Activated CD4-positive, alpha-beta T cell treated with anti-CD3 and anti-CD28 coated beads, Interleukin-2, amount 50 U/mL, for 16 hours (primary cell): ENCODE measurements at places on chromosomes 1 and 21.
A peak's percentile ranks its signal among the peaks of the same experiment; 100 is the strongest.

GRCh38 chr1:55580845-55581332, 365.7 kb upstream of the USP24 start:
- no peak for DNase-seq

GRCh38 chr1:221816899-221817298, 75.0 kb upstream of the DUSP10 start:
- DNase-seq: no peak

GRCh38 chr1:50279622-50280330, 143.5 kb downstream of the DMRTA2 start:
- no peak for DNase-seq

- DNase-seq: peak; percentile 2
These were observed 397.7 kb downstream of the HLX start for GRCh38 chr1:221276896-221277409.

DNA sequence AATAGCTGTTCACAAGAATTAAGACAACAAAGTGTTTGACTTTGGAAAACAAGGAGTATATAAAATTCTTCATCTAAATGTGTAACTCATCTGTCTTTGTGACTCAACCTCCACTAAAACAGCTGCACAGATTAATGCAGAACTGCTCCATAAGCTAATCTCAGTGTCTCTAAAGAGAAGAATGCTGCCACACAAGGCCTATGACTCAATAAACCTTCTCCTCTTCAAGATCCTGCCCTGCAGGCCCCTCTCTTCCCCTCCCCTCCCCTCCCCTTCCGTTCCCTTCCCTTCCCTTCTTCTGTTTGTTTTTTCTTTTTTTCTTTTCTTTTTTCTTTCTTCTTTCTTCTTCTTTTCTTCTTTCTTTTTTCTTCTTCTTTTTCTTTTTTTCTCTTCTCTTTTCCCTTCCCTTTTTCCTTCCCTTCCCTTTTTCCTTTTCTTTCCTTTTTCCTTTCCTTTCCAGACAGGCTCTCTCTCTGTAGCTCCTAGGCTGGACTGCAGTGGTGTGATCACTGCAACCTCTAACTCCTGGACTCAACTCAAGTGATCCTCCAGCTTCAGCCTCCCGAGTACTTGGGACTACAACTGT, 1052.8 kb downstream of the BRINP3 start:
- DNase-seq: no peak

- DNase-seq: peak; percentile 97
These were observed 905 bp downstream of the BTBD19 start for GRCh38 chr1:44808938-44809917.

- DNase-seq: peak; percentile 68
These were observed 5.3 kb downstream of the PTTG1IP start for GRCh38 chr21:44867999-44868700.

DNA sequence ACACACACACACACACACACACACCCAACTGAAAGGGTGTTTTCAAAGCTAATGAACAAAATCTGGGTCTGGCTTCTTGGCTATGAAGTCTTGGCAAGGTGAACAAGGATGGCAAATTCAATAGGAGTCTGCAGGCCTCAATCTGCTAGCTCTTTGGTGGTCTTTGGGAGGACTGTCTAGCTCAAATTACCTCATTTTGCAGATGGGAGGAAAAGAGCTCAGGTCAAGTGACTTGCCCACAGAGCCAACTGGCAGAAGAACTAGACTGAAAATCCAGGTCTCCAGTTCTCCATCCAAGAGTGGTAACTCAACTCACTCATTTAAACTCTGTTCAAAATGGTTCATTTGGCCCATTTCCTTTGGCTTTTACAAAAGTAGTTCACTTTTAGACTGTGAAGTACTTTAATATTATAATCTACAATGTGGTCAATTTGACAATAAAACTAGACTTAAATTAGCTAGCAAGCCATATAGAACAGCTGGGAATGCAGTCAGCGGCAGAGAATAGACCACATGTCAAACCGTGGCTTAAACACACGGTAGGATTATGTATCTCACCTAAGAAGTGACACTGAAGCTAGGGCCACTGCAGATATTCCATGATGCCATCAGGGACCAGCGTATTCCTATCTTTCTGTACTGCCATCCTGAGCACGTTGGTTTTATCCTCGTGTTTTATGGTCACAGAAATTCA, 112.9 kb downstream of the APP start:
- DNase-seq: no peak

DNA sequence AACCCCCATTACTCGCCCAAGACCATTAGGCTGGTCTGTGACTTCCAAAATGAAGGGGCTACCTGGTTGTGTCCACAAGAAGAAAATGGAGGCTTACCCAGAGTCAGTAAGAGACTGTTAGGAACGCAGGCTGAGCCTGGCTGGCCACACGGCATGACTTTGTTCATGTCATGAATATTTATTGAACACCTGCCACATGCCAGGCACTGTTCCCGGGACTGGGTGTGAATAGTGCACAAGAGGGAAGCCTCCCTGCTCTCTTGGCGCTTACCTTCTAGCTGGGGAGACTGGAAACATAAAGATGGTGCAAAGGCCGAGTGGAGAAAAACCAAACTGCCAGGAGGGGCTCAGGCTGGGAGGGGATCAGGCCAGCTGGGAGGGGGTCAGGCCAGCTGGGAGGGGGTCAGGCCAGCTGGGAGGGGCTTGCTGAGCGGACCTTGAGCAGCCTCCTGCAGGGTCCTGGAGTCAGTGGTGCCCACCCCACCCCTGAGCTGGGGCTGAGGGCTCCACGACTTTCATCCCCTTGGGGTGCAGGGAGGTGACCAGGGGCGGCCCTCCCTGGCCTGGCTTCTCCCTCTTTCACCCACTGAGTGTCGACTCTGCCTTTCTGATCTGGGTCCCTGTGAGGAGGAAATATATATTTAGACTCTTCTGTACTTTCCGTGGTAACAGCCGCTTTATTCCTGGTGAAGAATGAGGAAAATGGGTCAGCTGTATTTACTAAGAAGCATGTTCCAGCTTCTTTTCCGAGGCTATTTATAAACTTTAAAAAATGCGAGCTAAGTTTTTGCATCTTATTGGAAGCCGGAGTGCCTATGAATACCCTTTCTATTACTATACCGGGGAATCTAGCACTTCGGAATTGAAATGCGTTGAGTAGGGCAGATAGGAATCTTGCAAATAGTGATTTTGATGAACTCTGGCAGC, 139.0 kb downstream of the CAMTA1 start:
- no peak for DNase-seq

- DNase-seq: no peak
These were observed 8.7 kb downstream of the PRRC2C start for GRCh38 chr1:171494076-171494475.

DNA sequence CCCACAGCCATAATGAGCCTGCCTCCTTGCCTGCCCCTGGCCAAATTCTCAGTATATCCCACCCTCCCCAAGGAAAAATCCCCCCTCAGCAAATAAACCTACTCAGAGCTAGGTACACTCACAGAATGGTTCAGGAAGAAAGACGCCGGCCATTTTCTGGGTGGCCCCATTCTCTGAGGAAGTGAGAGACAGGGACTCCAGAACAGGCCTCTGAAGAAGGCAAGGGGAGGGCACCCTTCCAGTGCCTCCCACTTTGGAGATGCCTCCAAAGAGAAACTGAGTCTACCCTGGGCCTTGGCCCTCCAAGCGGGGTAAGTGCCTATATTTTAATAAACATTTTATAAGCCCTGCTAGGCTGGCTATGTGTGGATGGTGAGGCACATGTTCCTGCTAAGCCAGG, 2.3 kb downstream of the PACC1 start:
- no peak for DNase-seq

GRCh38 chr1:4027492-4028138, 127.5 kb upstream of the C1orf174 start:
- DNase-seq: no peak

DNA sequence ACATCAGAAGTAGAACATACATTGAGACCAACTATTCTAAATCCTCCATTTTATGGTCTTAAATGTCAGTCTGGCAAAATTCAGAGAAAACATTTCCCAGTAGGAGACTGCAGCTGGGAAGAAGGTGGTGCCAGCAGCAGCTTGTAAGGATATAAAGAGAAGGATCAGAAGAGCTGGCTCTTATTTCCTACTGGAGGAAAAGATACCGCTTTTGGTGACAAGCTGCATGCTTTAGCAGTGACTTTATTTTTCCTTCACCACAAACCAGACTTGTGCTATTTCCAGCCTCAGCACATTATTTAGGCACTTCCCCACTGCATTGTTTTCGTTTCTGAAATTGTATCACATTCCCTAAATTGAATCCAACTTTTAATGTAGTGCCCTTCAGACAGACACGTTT, 28.4 kb downstream of the RNF11 start:
- DNase-seq: no peak

DNA sequence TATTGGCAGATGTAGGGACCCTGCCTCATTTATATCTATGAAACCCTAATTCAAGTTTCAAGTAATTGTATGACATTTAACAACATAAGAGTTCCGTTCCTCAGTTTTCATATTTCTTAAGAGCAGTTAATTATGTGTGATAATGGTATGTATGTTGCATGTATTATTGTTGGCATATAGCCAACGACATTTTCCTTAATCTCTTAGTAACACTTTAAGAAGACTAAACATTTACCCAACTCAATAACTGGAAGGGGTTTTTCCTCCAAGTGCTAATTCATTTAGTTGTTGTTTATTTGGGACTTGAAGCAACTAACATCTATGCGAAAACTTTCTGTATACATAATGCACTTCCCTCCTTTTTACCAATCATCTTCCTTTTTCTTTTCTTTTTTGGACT, 1.5 kb upstream of the RALGPS2 start:
- DNase-seq: no peak

DNA sequence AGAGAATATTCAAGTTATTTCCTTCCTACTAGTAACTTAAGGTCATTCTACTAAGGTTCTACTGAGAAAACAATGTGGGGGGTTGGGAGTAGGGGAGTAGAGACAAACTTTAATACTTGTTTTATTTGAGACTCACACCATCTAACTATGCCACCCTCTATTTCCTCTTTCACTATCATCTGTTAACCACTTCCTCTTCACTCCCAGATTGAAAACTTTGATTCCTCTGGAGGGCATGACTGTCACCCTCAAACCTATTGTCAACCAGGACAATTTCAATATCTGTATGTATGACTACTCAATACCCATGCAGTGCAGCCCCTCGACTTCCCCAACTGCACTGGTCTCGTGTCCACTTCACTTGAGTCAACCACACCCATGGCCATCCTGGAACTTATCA, 165.6 kb upstream of the POGK start:
- no peak for DNase-seq

GRCh38 chr21:25371841-25372425, 235.3 kb downstream of the MRPL39 start:
- no peak for DNase-seq

- DNase-seq: no peak
These were observed 5.0 kb downstream of the TMEM240 start for GRCh38 chr1:1535201-1536018.

- no peak for DNase-seq
These were observed 9.9 kb downstream of the LMO4 start for GRCh38 chr1:87338566-87338965.

GRCh38 chr1:229065613-229066012, 205.3 kb upstream of the RAB4A start:
- no peak for DNase-seq

DNA sequence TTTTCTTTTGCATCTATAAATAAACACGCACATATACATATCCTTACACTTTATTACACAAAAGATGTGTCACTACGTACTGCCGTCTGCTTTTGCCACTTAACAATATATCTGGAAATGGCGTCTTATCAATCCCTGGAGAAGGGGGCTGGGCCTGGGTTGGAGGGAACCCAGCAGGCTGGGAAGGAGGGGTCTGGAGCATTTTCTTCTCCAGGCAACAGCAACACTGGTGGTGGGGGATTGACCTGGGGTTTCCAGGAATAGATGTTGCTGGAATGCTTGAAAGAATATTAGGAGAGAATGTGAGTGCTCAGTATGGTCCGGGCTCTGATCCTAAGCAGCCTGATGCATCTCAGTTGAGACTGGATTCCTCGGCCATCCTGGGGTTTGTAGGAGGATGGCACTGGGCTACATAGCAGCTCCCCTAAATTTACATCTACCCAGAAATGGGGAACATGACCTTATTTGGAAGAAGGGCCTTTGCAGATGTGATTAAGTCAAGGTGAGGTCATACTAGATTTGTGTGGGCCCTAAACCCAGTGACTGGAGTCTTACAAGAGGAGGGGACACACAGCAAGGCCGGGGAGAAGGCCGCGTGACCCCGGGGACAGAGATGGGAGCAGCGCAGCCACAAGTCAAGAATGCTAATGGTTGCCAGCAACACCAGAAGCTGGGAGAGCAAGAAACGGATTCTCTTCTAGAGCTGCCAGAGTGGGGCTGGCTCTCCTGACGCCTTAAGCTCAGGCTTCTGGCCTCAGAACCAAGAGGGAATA, 98.6 kb downstream of the SIK1 start:
- no peak for DNase-seq

DNA sequence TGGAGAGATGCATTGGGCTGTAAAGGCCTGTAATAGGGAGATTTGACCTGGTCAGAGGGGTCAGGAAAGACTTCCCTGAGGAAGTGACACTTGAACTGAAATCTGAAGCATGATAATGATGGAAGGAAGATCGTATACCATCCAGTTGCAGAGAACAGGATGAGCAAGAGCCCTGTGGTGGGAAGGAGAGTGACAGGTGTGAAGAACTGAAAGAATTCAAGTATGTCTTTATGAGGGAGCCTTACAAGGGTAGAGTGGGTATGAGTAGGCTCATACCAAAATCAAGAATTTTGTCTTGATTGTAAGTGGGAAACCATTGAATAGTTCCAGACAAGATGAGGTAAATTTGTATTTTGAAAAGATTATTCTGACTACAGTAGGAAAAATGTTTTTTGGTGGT, 129.4 kb downstream of the RASAL2 start:
- no peak for DNase-seq

GRCh38 chr21:38661889-38662568, 143.7 kb upstream of the ETS2 start:
- DNase-seq: no peak

- DNase-seq: no peak
These were observed 31.8 kb upstream of the ZNF644 start for GRCh38 chr1:91053630-91054029.

- DNase-seq: no peak
These were observed 16.6 kb upstream of the IPP start for GRCh38 chr1:45767035-45767434.

DNA sequence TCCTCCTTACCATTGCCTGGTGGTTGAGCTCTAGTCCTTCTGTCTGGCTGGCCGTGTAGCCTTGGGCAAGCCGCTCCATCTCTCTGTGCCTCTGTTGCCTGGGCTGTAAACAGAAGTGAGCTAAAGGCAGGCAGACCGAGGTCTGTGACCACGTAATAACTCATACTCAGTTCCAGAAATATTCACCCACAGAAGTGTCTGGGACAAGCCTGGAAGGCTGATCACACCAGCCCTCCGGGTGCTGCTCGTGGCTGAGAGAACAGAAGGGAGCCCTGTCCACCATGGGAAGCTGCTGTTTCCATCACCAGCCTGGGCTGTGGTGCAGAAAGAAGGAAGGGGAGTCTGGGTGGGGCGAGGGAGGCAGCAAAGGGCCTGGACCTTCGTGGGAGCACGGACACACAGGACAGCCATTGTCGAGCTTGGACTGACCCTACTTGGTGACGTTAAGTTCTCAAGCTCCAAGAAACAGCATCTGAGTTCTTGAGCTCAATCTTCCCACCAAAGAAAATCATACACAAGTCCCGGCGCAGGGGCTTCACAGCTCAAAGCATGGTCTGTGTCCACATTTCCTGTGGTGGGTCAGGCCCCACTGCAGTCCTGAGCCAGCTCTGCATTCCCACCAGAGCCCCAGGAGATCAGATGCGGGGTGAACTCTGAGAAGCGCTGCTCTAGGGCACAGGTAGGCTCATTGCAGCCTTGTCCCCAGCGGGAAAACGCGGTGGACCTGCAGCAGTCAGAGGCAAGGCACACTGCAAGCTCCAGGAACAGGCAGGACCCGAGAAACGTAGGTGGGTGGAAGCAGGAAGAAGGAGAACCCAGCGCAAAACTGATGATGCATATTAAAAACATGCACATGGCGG, 61.8 kb downstream of the RUNX3 start:
- no peak for DNase-seq
